ENCODE measurements at places on chromosomes 5 and 9.
A peak's percentile ranks its signal among the peaks of the same experiment; 100 is the strongest.

DNA sequence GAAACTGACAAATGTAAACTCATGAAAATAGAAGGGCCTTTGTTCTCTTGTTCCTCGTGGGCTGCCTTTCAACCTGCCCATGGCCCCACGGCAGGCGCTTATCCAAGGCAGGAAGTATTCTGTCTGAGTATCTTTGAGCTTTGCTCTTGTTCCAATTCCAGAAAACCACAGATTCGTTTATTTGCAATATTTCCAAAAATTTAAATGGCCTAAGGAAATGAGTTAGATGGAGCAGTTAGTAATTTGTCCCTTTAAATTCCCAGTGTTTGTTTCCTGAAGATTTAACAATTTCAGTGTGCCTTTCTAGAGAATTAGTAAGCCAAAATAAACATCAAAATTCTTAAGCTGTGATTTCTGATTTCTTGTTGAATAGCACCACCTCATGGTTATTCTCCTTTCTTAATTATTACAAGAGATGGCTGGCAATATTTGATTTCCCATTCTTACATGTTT is 299.4 kb upstream of the RASA1 start:
- peak; percentile 17 for DNase-seq

GRCh38 chr5:149999359-149999758 is 1.1 kb downstream of the TIGD6 start:
- DNase-seq, result no peak

GRCh38 chr5:179805529-179806249 is 977 bp downstream of the MGAT4B start:
- peak; percentile 61 for DNase-seq

DNA sequence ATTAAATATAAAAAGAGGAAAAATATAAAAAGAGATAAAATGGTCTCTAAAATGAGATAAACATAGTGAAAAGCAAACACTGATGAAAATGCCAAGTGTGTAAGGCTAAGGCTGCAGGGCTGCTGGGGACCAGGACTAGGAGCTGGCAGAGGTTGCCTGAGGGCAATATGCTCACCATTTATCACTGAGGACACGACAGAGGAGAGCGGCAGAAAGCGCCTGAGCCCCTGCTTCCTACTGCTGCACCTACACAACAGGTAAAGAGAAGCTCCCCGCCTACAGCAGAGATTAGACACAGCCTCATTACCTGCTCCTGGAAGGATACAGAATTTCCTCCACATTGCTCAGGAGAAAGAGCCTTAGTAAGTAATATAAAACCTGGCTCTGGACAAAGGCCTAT is 70.7 kb upstream of the PPP1R2B start:
- DNase-seq, result no peak

DNA sequence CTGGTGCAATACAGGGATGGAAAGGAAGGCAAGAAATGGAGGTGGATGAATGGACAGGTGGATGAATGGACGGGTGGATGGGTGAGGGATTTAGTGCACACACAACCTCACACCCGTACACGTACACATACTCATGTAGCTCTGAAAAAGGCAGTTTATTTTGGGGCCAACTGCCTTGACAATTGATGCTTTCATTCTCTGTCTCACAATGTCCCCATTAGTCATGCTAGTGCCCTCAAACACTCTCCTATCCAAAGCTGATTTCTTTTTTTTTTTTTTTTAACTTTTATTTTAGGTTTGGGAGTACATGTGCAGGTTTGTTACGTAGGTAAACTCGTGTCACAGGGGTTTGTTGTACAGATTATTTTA is 495.0 kb downstream of the DMAC1 start:
- DNase-seq, result no peak

GRCh38 chr9:129164246-129164930 is 13.7 kb downstream of the IER5L start:
- peak; percentile 57 for DNase-seq

DNA sequence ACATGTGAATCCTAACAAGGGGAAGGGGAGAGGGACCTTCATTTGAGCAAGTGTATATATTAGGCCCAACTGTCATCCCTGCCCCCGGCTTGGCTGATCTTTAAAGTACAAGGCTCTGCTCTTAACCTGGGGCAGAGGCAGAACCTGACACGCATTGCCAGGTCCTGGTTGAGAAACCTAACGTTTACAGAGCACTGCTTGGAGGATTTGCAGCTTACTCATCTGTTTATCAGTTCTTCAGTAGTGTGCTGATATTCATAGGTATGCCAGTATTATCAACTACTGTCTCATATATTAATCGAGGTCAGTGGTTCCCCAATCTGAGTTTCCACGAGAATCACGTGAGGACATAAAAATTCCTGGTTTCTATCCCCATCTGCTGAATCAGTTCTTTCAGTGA is 50.4 kb downstream of the ACO1 start:
- DNase-seq, result no peak

DNA sequence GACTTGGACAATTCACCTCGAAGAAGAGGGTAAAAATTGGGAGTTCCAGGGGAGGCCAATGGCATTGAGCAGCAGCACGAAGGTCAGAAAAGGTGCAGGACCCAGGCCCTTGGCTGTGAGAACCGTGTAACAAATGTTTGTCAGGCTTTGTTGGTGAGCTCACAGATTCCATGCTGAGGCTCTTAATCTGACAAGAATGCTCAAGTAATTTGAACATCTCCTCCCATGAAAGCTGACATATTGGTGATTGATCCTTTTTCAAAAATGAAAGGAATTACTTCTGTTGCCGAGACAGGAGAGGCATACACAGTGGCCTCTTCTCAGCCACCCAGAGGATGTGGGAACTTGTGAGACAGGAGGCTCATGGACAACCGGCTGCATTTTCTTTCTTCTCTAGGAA is 11.6 kb downstream of the RAI14 start:
- DNase-seq, result no peak

GRCh38 chr5:141484641-141485311 is at the start of gene PCDHGC4:
Gene PCDHGC4 (plus strand): TSS chr5:141485030. CDS start chr5:141485174, 144 bp downstream.
- DNase-seq, result peak; percentile 94

GRCh38 chr9:137163365-137163715 is 6.5 kb downstream of the LRRC26 start:
- no peak for DNase-seq

DNA sequence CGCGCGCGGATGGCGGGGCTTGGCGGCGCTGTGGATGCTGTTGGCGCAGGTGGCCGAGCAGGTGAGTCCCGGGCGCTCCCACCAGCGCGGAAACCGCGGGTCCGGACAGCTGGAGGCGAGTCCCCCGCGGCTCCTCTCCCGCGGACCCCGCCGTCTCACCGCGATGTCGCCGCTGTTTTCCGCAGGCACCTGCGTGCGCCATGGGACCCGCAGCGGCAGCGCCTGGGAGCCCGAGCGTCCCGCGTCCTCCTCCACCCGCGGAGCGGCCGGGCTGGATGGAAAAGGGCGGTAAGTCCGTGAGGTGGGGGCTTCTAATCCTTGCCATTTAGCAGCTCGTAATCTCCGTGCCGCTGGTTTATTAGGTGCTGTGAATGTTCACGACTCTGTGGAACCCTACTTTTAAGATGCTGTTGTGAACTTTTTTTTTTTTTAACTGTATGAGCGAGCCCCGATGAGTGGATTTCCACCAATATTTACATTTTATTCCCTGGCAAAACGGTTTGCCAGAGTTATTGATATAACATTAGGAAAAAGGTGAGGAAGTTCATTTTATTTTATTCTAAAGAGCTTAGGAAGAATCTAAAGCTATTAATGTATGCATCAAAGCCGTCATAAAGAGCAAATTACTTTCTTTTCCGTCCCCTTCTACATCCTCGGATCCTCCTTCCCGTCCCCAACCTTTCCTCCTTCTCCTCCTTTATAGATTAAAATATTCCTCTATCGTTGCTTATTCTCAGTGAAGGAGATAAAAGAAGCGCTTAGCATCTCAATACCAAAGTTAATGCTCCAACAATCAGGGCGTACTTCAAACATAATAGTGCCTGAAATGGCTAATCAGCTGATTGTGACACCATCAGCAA is 579 bp downstream of the ADAMTS16 start:
- DNase-seq, result peak; percentile 68

DNA sequence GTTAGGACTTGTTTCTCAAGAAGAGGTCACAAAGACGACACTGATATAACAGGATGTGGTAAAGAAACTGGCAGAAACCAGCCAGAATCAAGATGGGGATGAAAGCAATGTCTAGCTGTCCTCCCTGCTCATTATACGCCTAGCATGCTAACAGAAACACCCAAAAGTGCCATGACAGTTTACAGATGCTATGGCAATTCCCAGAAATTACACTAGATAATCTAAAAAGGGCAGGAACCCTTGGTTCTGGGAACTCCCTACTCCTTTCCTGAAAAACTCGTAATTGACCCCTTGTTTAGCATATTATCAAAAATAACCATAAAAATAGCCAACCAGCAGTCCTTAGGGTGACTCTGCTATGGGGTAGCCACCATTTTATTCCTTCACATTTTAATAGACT is 10.9 kb upstream of the MRPS30 start:
- no peak for DNase-seq

GRCh38 chr9:123164285-123164684 is 104.1 kb downstream of the STRBP start:
- no peak for DNase-seq
